ENCODE measurements at places on chromosomes 3 and 15.

GRCh38 chr3:100089812-100090668 lies 24.3 kb downstream of the FILIP1L start:
- DNase-seq, result no peak

- no peak for DNase-seq
These were observed 255.6 kb upstream of the LMCD1 start for GRCh38 chr3:8246070-8246469.

DNA sequence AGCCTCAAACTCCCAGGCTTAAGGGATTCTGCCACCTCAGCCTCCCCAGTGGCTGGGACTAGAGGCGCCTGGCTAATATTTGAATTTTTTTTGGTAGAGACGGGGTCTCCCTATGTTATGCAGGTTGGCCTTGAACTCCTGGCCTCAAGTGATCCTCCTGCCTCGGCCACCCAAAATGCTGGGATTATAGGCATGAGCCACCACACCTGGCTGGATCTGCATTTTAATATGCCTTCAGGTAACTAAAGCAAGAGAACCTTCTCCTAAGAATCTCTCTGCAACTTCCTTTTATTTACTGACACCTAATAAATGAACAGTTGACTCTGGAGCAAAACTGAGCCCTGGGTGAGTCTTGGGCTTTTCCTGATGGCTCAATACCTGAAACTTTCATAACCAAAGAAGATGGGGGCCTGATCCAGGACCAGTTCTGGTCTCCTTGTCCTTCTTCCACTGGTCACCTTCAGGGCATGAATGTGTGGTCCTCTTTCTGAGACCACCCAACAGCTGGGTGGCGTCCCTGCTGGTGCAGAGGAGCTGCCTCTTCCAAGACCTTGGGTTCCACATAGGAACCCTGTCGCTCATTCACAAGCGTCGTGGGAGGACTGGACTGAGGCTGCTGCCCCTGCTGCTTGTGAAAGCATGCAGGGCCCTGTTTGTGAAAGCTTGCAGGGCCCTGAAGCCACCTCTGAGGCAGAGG lies 28.2 kb downstream of the CCR9 start:
- DNase-seq, result no peak

DNA sequence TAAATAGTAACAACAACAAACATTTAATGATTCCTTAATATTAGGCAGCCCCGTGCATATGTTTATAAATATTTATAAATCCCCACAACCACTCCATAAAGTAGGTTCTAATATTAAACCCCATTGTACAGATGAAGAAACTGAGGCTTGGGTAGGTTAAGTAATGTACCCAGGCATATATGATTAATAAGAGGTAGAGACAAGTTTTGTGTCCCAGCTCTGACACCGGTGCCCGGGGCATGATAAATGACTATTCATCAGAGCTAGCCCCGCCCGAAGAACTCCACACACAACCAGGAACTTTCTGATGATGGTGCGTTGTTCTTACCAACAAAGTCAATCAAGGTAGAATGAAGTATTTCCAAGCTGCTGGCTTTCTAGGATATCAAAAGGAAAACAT lies 19.4 kb downstream of the CDCP1 start:
- no peak for DNase-seq

GRCh38 chr3:129481766-129482332 lies 41.8 kb downstream of the IFT122 start:
- DNase-seq, result no peak

GRCh38 chr3:102026656-102027055 lies 177.3 kb downstream of the NFKBIZ start:
- DNase-seq, result no peak

- no peak for DNase-seq
These were observed 486.8 kb downstream of the PDCD6IP start for GRCh38 chr3:34284959-34285826.

GRCh38 chr3:53261712-53262111 lies 5.9 kb upstream of the TKT start:
- DNase-seq, result no peak

DNA sequence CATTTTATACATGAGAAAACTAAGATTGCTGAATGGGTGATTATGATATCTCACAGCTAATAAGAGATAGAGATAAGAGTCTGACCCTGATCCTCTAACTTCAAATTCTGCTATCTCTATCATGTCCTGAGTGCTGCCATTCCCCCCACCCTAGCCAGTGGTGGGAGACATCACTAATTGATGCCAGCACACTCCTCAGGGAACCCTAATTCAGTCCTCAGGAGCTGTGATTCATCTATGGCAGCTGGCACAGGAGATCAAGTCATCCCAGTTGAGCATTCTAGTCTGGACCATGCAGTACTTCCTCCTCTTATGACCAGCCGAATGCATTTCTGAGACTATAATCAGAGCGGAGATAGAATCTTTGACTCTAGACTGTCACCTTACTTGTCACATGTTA lies 71.9 kb downstream of the SYNM start:
- DNase-seq, result no peak

DNA sequence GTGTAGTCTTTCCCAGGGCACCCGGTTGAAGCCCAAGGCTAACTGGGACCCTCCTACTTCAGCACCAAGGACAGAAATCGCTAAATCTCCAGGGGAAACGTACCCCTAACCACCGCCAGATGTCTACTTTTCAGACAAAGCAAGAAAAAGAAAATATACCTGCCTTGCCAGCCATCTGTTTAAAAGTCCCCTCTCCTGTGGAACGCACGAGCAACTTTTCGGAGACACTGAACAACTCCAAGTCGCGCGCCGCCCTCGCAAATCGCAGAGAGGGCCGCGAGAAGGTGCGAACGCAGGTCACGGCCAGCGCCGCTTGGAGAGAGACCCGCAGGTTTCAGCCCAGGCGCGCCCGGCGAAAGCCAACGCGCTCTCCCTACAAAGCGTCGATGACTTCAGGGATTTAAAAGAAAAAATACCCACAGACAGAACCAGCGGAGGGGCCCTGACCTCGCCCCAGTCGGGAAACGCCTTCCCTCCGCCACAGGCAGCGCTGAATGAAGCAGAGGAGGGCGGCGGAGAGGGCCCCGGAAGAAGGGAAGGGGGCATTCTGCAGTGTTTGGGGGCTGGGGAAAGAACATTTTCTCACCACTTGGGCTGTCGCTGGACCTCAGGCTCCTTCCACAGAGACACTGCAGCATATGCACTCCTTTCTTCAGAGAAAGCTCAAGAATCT lies 213.1 kb downstream of the FGF12 start:
- DNase-seq, result peak; percentile 36

DNA sequence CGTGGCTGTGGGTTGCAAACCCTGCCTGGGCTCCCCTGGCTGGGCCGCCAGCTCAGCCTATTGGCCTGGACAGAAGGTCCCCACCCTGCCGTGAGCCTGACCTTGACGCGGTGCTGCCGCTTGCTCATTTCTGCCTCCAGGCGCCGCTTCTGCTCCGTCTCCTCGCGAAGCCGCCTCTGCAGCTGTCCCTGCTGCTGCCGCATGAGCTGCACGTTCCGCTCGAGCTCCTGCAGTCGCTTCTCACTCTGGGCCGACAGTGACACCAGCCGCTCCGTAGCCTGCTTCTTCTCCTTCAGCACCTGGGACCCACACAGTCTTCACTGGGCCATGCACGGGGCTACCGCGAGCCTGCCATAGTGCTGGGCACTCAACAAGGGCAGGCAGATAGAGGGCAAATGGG lies 21.7 kb downstream of the KIF7 start:
- no peak for DNase-seq

DNA sequence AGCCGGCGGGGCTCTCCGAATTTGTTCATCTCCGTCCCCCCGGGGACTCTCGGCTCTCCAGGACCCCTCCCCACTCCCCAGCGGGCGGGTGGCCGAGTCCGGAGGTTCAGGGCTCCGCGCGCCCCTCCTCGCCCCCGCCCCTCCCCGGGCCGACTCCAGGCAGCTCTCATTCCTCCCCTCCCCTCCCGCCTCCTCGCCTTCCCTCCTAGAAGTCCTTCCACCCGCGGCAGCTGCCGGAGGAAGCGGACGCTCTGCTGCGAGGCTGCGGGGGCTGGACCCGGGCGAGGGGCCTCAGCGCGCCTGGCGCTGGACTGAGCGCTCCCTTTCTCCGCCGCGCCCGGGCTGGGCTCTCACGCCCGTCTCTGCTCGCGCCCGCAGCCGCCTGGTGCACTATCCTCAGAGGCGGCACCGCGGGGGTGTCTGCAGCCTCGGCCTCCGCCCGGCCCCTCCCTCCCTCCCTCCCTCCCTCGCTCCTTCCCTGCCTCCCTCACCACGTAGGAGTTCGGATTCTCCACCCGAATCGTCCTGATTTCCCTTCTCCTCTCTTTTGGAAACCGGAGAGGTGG lies at the start of gene ROBO2:
Gene ROBO2, plus strand, starts transcription at position 494 of the 566 bp plus-strand sequence. CDS start 687 bp downstream, outside the sequence.
- DNase-seq, result peak; percentile 62

- no peak for DNase-seq
These were observed 333.7 kb upstream of the EPHA3 start for GRCh38 chr3:88773766-88774165.

- no peak for DNase-seq
These were observed 172.2 kb downstream of the SSR3 start for GRCh38 chr3:156382458-156383346.

GRCh38 chr3:30368978-30369377 lies 237.4 kb upstream of the TGFBR2 start:
- DNase-seq, result no peak

DNA sequence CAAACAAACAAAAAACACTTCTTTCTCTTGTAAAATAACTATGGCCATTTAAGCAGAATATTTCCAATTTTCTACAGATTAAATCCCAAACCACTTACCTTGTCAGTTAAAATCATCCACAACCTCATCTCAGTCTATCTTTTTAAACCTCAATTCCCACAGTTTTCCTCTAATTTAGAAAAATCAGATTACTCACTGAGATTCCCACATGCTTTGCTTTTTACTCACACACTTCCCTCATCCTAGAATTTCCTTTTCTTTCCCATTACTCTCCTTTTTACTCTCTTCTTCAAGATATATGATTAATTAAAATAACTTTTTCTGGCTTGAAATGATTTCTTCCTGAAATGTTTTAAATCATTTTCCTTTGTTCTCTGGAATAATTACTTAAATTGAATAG lies 790.7 kb downstream of the ROBO1 start:
- no peak for DNase-seq

GRCh38 chr3:12148183-12148940 lies 10.3 kb downstream of the TIMP4 start:
- no peak for DNase-seq

GRCh38 chr3:48429960-48430707 lies at the start of gene PLXNB1:
Gene PLXNB1 (minus strand): TSS chr3:48430086. CDS start chr3:48424611, 5,475 bp downstream.
- peak; percentile 69 for DNase-seq

GRCh38 chr15:71362987-71363968 lies 248.0 kb downstream of the THSD4 start:
- no peak for DNase-seq

- no peak for DNase-seq
These were observed 62.0 kb downstream of the RPL22L1 start for GRCh38 chr3:170808041-170808440.

- no peak for DNase-seq
These were observed 78.1 kb downstream of the NR1D2 start for GRCh38 chr3:24023197-24023596.

GRCh38 chr3:169634618-169635236 lies 28.8 kb downstream of the MECOM start:
- DNase-seq, result no peak

DNA sequence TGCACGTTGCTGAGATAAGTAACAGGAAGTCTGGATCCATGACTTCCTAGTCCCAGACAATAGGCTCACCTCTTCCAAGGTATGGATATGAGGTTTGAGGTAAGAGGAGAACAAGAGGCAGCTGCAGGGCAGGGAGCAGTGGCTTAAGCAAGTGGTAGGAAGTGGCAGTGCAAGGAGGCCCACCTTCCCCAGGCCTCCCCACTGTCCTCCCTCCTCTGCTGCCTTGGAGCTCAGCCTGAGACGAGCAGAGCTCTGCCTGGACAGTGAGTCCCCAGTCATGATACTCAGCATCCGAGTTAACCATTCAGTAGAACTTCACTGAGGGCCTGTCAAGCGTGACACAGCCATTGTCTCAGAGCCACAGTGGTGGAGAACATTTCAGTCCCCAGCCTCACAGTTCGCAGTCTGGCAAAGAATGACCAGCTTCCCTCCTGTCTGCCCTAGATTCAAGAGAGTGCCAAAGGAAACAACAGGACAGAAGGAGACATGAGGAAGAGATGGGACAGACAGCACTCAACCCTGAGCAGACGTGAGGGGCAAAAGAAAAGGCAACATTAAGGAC lies 41.4 kb upstream of the BOC start:
- DNase-seq, result no peak

GRCh38 chr3:154901278-154901677 lies 178.8 kb upstream of the MME start:
- DNase-seq, result no peak

DNA sequence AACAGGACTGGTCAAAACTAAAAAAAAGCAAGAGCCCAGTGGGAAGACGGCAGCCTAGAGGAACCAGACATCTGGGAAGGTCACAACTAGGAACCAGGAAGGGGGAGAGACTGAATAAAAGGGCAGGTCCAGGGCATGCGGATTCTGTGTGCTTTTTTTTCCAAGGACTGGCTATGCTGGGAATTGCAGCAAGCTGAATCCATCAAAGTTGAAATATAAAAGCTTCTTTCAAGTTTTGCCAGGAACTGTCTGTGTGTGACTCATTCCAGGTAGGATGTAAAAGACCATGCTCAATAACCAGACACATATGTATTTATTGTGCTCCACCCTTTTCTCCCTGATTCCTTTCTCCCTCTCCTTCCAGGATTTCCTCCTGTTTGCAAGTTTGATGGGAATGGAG lies 47.9 kb upstream of the CCDC80 start:
- no peak for DNase-seq

GRCh38 chr15:53978253-53978906 lies at the start of gene UNC13C:
Gene UNC13C (plus strand): TSS chr15:53978441. CDS start chr15:54012904, 34,463 bp downstream.
- peak; percentile 37 for DNase-seq

GRCh38 chr15:29682361-29682760 lies 139.9 kb downstream of the TJP1 start:
- no peak for DNase-seq

DNA sequence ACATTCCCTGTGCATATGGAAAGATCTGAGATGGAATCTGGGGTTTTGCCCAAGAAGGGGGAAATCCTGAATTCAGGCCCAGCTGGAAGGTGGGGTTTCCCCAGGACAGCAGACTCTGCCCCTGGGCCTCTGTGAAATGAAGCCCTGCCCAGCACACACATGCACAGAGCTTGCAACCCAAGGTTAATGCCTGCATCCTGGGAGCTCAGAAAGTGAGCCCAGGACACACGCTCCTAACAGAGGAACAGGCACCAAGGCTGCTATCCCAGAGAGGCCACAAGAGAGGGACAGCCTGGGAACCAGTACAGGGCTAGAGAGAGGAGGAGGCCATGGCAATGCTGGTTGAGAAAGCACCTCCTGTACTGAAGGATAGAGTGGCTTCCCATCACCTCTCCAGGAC lies 16.1 kb downstream of the SEMA5B start:
- no peak for DNase-seq

DNA sequence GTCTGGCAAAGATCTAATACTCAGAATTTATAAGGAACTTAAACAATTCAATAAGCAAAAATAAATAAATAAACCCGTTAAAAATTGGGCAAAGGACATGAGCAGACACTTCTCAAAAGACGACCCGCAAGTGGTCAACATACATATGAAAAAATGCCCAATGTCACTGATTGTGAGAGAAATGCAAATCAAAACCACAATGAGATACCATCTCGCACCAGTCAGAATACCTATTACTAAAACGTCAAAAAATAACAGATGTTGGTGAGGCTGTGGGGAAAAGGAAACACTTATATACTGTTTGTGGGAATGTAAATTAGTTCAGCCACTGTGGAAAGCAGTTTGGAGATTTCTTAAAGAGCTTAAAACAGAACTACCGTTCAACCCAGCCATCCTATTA lies 188.0 kb upstream of the MRPL3 start:
- DNase-seq, result no peak

GRCh38 chr15:99844150-99844549 lies 110.9 kb upstream of the LYSMD4 start:
- DNase-seq, result no peak
